ENCODE measurements at places on chromosomes 7 and 10.
A peak's percentile ranks its signal among the peaks of the same experiment; 100 is the strongest.

- peak; percentile 51 for DNase-seq
These were observed 53.9 kb downstream of the SYPL1 start for GRCh38 chr7:106057962-106058927.

DNA sequence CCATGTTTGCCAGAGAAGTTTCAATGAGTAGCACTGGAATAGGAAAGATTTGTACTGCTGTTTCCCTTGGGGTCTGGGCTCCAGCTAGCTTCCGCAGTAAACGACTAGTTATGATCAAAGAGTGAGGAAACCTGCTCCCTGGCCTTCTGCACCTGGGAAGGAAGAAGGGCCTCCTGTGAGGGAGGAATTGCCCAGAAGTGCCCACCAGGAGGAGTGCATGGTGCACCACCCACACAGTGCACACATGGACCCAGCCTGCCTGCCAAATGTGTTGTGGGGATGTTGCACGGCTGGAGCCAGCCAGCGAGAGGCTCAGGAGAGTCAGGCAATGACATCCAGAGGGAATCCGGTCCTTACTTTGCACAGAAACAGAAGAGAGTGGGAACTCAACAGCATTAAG is 27.0 kb upstream of the FAM107B start:
- no peak for DNase-seq

DNA sequence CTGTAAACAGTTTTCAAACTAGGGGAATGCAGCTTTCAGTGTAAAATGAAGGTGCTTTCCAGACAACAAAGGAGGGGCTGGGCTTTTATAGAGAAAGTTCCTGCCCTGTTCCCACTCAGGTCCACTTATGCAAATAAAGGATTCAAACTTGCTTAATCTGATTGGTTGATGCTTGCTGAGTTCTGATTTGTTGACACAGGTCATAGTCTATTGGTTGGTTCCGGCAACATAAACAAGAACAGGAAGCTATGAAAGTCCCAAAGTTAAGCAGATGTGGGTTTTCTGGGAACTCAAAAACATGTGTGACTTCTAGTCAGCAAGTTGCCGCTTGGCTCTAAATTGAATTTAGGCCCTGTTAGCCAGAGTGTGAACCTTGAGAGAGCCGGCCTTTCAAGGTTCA is 194.2 kb upstream of the SVIL start:
- no peak for DNase-seq

DNA sequence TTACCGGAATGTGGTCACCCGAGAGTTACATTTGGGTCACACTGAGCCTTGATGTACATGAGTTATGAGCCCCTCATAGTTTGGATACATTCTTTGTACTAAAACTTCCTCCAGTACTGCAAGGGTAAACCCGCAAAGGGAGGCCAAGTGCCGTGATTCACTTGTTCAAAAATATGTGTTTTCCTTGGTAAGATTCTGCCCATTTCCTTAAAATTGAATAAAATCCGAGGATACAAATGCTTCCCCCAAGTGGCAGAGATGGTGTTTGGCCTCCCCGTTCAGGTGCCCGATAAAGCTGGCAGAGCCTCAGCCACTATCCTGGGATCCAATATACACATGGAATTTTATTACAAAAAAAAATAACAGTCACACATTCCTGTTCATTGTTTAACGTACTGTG is 268.3 kb downstream of the DIP2C start:
- no peak for DNase-seq
